ENCODE measurements at places on chromosomes 4 and X.

- DNase-seq = no peak
These were observed 12.3 kb upstream of the TSR2 start for GRCh38 chrX:54427837-54428424.

DNA sequence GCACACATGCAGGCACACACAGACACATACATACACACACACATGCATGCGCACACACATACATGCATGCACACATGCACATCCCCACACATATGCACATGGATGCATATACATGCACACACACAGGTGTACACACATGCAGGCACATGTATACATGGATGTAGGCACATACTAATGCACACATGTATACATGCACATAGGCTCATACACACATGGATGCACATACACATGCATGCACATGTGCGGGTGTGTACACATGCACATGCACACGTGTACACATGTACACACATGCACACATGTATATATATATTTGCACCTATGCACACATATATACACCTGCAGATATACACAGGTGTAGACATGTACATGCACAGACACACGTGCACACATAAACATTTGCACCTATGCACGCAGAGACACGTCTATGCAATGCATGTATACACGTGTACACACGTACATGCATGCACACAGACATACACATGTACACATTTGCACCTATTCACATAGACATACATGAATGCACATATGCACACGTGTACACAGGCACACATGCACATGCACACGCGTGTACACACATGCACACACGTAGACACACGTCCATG is 4.0 kb downstream of the PLCXD1 start:
- no peak for DNase-seq

DNA sequence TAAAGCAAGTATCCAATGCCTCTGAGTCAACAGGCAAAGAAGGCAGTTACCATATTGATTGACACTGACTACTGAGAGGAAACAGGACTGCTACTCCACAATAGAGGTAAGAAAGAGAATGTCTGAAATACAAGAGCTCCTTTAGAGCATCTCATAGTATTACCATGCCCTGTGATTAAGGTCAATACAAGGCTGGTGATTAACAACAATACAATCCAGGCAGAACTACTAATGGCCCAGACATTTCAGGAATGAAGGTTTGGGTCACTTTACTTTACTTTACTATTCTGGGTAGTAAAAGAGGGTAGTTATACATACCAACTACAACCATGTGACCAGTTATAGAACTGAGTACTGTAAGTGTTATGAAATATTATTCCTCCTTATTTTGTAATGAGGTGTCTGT is 44.5 kb downstream of the BRWD3 start:
- DNase-seq = no peak

DNA sequence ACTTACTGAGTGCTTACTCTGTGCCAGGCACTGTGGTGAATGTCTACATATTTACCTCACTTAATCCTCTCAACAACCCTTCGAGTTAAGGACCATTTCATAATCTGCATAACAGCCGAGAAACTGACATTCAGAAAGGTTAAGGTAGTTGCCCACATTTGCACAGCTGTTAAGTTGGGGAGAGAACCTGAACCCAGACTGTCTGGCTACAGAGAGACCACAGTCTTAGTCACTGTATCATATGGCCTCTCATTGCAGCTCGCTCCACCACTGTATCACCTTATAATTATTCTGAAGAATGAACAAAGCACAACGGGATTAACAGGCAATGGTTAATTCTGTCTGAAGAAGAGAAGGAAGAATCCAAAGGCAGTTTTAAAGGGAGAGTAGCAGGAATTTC is 98.5 kb downstream of the ADGRA3 start:
- DNase-seq = no peak

DNA sequence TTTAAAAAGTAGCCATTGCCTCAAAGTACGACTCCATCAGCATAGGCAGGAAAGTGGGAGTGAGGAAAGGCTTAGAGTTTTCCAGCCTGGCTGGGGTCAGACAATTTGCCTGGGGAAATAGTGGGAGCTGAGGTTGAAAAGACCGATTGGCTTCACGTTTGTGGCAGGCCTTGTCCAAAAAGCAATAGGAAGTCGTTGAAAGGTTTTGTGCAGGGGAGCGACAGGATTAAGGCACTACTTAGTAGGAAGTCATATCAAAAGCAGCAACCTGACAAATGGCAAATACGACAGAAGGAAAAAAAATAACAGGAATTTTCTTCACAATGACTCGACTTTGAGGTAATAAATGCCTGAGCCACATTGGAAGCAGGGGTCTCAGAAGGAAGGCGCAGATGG is 691 bp upstream of the EREG start:
- no peak for DNase-seq

DNA sequence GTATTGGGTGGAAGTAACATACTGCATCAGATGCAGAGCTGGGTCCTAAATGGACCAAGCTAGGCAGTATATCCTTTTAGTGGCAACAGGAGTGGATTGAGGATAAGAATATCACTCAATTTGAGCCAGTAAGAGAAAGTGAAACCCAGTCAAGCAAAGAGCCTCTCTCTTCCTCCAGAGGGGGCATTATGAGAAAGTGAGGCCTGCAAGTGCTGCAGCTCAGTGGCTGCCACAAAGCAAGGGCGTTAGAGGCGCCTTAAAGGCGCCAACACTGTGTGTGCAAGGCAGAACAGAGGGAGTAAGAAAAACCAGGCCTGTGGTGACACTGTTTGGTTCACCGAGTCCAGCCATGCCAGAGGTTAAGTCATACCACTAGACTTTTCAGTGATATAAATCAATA is 17.5 kb downstream of the STX18 start:
- peak; percentile 7 for DNase-seq

DNA sequence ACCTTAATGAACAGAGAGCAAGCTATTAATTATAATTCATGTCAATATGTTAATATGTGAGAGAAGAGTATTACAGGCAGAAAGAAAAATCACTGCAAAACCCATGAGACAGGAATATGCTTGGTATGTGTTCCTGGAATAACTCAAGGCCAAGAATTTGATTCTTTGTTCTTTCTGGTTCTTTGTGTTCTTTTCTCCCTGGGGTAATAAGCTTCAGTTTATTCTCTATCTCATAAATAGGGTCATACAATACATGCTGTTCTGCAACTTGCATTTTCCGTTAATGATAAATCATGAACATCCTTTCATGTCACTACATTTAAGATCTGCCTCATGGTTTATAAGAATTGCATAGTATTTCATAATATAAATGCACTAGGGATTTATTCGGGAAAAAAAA is 16.8 kb upstream of the THOC2 start:
- DNase-seq = no peak

DNA sequence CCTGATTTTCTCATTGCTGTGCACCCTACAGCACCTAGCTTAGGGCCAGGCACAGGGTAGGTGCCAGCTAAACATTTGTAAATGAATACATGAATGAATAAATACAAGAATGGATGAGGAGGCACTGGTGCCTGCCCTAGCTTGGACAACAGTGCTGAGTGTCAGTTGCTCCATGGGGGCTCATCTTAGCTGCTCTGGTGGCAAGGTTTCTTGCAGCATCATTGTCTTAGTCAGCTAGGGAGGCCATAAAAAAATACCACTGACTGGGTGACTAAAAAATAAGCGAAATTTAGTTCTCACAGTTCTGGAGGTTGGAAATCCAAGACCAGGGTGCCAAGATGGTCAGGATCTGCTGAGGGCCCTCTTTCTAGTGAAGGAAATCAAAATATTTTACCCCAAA is 31.2 kb downstream of the TMEM31 start:
- no peak for DNase-seq

- no peak for DNase-seq
These were observed 154.6 kb downstream of the EPHA5 start for GRCh38 chr4:65515646-65516045.

DNA sequence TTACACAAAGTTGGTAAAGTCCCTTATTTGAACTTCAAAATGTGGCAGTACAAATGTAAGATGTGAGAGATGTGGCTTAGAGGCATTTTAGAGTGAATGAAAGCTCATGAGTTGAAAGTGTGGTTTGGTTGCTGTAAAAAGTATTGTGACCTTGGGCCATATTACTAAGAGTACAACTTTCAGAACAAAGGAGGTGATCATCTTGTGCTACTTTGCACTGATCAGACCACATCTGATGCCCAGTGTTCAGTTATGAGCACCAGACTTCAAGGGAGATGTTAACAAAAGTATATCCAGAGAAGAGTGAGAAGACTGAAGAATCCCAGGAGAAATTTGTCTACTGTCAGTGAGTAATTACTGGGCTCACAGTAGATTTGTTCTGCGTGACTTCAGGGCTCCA is 30.2 kb downstream of the NLGN3 start:
- DNase-seq = no peak

- DNase-seq = no peak
These were observed 102.0 kb downstream of the KLHL8 start for GRCh38 chr4:87118421-87118820.

DNA sequence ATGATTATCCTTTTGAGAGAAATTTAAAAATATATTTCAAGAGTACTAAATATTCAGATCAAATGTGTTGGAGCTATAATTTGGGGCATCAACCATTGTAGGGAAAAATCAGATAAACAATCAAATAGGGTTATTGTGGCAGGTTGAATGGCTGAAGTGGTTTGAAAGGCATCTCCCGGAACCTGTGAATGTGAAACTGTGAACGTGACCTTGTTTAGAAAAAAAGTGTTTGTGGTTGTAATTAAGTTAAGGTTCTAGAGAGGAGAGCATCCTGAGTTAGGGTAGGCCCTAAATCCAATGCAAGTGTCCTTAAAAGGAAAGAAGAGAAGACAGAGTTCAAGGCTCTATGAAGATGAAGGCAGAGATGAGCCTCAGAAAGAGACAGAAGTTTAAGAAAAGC is 37.4 kb downstream of the ADGRA3 start:
- no peak for DNase-seq

DNA sequence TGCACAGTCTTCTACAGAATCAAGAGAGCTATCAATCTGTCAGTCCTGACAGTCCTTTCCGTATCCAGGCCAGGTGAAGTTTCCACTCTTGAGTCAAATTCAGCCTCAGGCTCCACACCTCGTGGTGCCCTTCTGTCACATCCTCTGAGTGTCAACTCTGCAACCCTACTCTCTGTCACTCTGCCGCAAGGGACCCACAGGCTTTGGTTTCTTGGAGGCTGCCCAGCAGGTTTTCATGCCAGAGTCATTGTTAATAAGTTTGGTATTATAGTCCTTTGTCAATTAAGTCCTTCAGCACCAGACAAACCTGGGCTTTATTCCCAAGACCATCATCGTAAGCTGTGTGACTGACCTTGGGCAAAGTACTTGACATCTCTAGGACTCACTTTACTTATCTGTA is 83.4 kb upstream of the KLHL13 start:
- no peak for DNase-seq

DNA sequence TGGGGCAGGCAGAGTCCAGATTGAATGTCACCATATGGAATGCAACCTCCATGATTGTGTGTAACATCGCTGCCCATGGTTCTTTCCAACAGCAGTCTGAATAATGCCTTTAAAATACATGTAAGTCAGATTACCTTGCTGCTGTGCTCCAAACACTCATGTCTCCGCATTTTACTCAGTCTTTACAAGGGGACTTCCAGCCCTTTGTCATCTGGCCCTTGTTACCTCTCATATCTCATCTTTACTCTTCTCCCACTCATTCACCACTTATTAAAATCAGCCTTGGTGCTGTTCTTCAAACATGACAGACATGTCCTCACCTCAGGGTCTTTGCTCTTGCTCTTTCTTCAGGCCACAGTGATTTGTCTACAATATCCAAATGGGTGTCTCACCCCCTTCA is 200.4 kb upstream of the GYPA start:
- no peak for DNase-seq

DNA sequence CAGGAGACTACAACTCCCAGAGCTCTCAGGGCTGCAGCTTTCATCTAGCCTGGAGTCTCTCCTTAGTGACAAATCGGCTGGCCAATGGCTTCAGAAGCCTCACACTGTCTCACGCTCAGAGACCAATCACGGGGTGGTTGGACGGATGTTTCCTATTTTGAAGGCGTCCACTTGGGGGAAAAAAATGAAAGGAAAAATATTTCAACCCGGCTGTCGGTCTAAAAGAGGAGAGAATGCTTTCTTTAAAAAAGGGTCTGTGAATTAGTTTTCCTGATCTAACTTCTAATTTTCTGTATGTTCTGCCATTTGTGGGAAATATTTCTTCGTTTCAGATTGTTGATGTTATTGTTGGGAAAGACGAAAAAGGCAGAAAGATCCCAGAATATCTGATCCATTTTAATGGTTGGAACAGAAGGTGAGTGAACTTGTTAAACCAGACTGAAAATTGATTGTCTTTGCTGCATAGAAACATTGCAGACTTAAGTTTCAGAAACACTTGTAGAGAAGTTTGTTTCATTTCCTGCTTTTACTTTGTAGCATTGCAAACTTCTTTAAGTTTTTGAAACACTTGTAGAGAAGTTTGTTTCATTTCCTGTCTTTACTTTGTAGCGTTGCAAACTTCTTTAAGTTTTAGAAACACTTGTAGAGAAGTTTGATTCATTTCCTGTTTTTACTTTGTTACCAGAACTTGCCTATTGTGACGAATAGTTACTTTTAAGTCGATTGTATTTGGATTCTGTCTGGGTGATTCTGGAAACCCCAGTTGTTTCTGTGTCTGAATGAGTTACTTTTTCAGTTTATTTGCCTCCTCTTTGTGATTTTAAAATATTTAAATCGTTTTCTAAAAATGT is 1.6 kb downstream of the MSL3 start:
- peak; percentile 37 for DNase-seq

DNA sequence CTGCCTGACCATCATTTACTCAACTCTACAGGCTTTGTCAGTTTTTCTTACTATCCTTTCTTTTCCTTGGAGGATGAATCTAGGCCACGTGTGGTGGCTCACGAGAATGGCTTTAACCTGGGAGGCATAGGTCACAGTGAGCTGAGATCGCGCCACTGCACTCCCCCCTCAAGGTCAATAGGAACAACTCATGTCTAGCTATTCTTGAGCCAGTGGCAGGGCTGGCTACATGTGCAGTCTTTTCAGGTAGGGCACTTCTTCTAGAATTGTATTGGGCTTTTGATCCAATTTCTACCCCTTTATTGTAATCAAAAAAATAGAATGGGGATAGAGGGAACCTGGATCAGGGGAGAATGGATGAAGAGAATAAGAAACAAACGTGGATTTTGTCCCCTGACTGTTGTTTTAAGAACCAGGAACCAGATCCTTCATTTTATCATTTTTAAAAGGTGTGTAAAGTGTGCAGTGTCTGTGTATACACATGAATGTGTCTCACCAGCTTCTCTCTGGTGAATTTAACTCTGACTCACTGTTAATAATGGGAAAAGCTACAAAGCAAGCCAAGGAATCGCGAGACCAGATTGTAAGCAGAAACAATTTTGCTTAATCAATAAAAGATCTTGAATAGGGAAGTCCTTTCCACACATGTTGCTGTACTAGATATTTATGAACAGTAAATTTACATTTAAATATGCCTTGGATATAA is 283.9 kb upstream of the GPC4 start:
- DNase-seq = no peak

DNA sequence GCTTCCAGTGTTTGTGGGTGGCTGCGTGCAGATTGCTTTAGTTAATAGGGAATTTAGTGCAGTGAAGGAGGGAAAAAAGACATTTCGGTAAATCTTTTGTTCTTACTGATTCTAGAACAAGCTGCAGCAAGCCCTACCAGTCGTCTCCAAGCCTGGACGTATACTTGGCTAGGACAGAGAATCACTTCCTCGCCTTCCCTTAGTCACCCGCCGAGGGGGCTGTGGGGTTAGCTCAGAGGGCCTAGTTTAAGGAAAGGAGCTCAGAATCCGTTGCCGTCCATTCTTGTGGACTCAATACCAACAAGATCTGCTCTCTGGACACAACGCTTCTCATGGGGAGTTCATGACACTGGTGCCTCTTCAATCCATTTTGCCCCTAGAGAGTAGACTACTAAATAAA is 36.3 kb upstream of the FAT1 start:
- DNase-seq = no peak

GRCh38 chr4:173346074-173346473 is 11.9 kb upstream of the HMGB2 start:
- no peak for DNase-seq
